CD4-positive, alpha-beta T cell treated with Interleukin-6 for 4 hours (primary cell): ENCODE measurements at places on chromosomes 6 and 20.
A peak's percentile ranks its signal among the peaks of the same experiment; 100 is the strongest.

GRCh38 chr6:87066449-87067333 lies 28.2 kb downstream of the CGA start:
- DNase-seq: peak; percentile 41

- no peak for DNase-seq
These were observed 234.6 kb upstream of the ID4 start for GRCh38 chr6:19602434-19603013.

- no peak for DNase-seq
These were observed 47.6 kb downstream of the AGPAT4 start for GRCh38 chr6:161226009-161226964.

DNA sequence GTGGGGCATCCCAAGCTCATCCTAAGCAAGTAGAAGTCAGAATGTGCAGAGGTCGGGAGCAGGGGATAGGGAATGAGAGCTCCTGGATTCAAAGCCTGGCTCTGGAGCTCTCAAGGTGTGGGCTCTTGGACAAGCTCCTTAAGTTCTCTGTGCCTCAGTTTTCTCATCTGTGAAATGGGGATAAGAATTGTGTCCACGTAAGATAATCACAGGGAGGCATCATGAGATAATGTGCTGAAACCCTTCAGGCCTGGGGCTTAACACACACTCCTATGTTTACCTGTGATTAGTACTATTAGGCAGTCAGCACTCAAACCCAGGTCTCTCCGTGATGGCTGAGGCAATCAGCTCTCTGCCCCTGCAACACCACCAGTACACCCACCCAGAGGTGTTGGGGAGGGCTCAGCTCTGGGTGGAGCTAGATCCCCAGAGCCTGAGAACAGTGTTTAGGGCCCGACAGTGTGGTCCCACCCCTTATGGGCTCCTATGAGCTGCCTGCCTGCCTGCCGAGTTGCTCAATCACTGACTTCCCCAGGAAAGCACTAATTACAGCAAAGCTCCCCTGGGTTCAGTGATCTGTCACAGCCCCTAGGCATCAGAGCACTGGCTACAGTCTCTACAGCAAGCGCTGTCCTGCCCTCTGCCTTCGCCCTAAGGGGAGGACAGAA lies 6.3 kb upstream of the SIRPA start:
- DNase-seq: no peak

DNA sequence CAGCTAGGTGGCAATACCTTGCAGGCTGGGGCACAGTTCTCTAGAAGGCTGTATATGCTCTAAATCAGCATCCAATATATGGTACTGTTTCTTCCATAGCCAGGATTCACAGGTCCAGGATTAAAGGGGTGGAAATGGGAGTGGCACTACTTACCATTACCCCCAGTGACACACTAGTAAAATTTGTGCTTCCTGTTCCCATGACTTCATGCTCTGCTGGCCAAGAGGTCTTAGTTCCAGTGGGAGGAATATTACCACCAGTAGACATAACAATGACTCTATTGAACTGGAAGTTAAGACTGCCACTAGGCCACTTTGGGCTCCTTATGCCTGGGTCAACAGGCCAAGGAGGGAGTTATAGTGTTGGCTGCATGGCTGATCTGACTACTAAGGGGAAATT lies 174.3 kb upstream of the TNFAIP3 start:
- DNase-seq: no peak

DNA sequence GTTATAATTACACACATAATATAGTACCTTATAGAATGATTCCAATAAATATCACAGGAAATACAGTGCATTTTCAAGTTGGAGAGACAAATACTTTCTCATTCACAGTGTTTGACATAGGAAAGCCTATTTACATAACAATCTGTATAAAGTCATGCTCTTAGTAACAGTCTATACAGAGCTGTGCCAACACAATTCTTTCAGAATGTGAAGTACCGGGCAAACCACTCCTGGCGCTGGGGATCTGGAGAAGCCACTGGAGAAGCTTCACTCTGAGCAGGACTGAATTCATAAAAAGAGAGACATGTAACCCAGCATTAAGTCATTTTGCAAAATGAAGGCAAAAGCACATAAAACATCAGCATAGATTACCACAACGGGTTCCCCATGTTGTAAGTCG lies 24.9 kb upstream of the MCM9 start:
- DNase-seq: no peak

DNA sequence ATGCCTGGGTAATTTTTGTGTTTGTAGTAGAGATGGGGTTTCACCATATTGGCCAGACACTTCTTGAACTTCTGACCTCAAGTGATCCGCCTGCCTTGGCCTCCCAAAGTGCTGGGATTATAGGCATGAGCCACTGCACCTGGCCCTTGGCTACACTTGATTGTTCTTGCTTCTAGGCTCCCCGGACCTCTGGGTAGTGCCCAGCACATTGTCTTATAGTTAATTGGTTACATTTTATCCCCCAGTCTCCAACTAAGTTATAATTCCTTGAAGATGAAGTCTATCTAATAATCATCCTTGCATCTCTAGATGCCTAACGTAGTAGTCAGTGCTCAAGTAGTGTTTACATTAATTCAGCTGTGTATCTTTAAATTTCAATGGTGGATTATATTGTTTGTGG lies 11.8 kb downstream of the SMPDL3A start:
- no peak for DNase-seq

- no peak for DNase-seq
These were observed 678.6 kb upstream of the CITED2 start for GRCh38 chr6:140052736-140053729.

DNA sequence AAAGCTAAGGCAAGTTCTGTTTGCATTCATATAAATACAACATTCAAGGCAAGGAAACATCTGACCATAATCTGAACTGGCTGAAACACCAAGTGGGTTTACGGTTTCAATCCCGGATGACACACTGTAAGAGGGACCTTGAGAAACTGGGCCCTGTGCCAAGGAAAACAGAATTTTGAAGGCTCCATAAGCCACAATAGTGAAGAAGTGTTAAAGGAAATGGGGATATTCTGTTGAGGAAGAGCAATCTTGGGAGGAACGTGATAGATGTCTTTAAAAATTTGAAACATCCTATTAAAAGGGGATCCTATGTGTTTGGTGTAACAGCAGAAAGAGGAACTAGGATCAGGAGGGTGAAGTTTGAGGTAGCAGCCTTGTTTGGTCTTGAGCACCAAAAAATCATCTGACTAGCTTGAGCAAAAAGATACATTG lies 82.4 kb upstream of the TAB2 start:
- DNase-seq: peak; percentile 16

- DNase-seq: no peak
These were observed 47.9 kb downstream of the QRSL1 start for GRCh38 chr6:106677282-106677681.

GRCh38 chr6:128505603-128506002 lies 14.8 kb downstream of the PTPRK start:
- no peak for DNase-seq

GRCh38 chr6:167811442-167812087 lies 15.1 kb upstream of the AFDN start:
- DNase-seq: no peak

DNA sequence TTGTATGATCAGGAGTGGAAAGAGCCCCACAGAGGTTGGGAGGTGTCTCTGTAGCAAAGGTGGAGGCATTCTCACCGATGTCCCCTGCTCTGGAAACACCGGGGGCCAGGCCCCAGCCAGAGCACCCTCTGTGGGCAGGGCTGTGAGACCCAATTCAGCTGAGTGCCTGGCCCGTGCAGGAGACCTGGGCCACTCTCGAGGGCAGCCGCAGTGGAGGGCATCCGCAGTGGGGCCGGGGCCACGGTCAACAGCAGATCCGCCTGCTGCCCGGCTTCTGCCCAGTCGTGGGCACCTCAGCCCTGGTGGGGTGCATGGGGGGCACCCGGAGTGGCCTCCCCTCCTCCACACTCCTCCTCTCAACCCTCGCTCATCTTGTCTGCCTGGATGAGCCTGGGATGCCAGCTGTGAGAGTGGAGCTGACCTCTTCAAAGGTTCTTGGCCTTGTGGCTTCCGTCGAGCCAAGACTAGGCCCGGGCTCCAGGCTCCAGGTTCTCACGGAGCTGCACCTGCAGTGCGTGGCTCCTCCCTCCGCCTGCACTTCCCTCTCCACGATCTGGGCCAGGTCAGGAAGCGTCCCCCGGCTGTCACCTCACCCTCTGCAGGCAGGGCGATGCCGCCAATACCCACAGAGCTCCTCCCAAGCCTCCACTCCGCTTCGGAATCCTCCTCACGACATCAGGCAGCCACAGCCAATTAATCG lies 134.8 kb downstream of the TAF4 start:
- DNase-seq: no peak

DNA sequence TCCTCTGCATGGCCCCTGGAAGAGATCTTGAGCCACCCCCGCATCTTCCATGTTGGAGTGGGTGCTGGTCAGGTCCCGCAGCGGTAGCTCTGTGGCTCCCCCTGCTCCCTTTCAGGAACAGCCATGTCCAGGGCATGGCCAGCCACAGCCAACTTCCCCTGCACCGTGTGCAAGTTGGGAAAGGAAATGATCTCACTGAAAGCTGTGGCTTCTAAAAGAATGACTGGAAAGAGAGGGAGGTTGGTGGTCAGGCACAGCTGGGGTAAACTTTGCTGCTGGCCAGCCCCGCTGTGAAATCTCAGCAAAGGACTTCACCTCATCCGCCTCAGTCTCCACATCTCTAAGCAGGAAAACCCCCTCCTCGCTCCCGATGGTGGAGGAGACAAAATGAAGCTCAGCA lies 153.6 kb upstream of the CST7 start:
- no peak for DNase-seq

- DNase-seq: no peak
These were observed 8.7 kb downstream of the ZMYND8 start for GRCh38 chr20:47347661-47348435.

DNA sequence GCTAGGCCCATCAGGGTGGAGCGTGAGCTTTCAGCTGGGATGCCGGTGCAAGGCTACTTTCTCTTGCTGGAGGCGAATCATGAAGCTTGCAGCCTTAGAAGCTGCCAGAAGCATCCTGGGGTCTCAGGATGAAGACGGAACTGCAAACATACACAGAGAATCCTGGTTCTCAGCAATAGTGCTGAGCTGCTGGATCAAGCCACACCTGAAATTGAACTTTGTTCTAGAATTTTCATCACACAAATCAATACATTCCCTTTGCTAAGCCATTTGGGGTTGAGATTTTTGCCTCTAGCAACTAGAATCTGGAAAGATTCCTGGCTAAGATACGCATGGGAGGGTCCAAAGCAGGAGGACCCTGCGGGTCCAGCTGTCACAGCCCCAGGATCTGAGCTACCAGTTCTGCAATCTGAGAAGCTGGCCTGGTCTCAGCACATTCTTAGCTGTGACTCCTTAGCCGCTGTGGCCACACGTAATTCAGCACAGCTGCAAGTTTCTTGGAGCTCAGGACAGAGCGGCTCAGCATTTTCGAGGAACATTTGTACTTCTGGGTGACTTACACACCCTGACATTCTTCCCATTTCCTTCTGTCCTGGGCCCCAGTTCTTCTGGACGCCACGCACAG lies 6.6 kb upstream of the ARFGAP1 start:
- no peak for DNase-seq

GRCh38 chr20:5688431-5688972 lies 61.7 kb upstream of the SHLD1 start:
- no peak for DNase-seq

- peak; percentile 30 for DNase-seq
These were observed 23.7 kb downstream of the PEX7 start for GRCh38 chr6:136846046-136846445.

DNA sequence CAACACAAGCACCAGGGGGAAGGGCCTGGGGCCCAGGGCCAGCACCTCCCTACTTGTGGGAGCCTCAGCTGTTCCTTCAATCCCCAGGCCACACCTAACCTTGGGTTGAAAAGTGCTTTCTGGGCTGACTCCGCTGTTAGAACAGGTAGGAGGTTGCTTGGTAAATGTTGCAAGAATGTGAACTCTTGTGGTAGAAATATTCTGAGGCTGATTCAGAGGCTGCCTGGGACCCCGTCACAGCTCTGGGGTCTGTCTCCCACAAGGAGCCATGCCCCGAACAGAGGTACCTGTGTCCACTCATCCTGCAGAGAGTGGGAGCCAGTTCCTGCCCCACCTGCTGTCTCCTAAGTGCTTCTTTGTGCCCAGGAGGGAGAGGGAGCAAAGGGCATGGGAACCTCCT lies 14.4 kb upstream of the MAS1L start:
- no peak for DNase-seq

GRCh38 chr6:50361641-50362331 lies 312.1 kb upstream of the DEFB112 start:
- DNase-seq: no peak

DNA sequence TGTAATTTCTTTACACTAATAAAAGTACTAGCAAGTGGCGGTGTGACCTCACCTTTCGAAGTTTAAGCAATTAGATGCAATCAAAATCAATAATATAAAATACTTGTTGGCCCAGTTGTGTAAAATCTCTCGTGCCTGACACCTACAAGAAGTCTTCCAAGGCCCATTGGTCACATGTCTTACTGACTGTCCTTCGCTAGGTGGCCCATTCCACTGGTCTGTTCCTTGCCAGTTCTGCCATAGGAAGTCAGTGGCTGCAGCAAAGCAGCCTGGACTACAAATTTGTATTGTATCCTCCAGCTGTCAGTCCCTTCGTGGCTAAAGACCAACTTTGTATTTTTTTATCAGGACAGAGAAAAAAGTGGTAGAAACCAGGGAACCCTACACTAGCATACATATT lies 61.8 kb downstream of the CYB5R4 start:
- DNase-seq: no peak
